EH (cell line): ENCODE measurements at places on chromosomes 11 and 22.

DNA sequence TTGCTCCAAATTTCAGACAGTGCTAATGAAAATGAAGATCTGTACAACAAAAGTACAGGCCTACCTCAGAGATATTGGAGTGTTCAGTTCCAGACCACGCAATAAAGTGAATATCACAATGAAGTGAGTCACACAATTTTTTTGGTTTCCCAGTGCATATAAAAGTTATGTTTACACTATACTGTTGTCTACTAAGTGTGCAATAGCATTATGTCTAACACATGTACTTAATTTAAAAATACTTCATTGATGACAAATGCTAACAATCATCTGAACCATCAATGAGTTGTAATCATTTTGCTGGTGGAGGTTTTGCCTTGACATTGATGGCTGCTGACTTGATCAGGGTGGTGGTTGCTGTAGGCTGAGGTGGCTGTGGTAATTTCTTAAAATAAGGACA, 60.6 kb upstream of the E2F8 start:
- peak; percentile 14 for DNase-seq

GRCh38 chr11:44244639-44245310, 65.2 kb downstream of the ALX4 start:
- DNase-seq = peak; percentile 65

DNA sequence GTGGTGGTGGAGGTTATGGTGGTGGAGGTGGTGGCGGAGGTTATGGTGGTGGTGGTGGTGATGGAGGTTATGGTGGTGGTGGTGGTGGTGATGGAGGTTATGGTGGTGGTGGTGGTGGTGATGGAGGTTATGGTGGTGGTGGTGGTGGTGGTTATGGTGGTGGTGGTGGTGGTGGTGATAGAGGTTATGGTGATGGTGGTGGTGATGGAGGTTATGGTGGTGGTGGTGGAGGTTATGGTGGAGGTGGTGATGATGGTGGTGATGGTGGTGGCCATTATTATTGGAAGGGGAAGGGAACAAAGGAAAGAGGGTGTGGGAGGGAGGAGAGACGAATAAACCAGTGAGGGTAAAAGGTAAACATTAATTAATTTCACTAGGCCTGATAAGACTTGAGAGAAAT, 53.5 kb upstream of the TCF20 start:
- no peak for DNase-seq

GRCh38 chr11:88814076-88814475, 251.7 kb downstream of the GRM5 start:
- DNase-seq = no peak

DNA sequence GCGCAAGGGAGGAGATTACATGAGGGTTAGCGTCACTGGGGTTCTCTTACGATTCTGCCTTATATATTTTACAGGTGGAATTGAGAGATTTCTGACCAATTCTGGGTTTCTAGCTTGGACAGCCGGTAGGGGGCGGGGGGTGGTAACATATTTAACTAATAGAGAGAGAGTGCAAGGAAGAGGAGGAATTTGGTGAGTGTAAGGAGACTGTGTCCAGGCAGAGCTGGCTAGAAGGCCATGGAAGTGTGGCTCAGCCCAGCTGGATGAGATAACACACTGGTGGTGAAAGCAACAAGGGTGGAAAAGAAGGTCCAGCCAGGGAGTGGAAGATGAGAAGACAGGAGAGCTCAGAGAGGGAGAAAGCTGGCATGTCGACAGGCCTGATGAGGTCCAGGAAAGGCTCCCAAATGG, 56.5 kb downstream of the ST3GAL4 start:
- DNase-seq = peak; percentile 22

- no peak for DNase-seq
Measured at GRCh38 chr11:46635557-46636139, 18.3 kb downstream of the ATG13 start.

DNA sequence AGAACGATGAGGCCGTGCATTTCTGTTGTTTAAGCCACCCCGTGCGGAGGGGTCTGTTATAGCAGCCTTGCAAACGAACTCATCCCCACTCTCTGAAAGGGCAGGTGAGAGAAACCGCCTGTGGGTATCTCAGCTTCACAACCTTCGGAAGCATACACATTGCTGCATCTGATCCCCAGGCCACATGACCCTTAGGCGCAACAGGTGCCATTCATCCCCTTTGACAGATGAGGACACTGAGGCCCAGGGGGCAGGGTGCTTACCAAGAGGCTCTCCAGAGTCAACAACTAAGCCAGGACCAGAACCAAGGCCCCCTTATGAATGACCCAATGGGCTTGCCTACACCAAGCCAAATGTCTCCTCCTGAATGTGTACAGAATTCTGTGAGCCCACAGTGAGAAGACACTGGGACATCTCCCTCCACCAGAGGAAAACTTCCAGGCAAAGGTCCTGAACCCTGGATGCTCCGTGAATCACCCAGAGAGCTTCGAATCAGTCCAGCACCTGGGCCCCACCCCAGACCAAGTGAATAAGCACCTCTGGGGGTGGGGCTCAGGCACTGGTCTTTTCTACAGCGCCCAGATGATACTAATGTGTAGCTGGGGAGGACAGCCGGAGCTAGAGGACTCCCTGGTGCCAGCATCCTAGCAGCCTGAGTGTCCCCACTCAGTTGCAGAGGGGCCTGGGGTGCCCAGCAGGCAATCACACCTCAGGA, 83.2 kb downstream of the BUD13 start:
- DNase-seq = no peak

DNA sequence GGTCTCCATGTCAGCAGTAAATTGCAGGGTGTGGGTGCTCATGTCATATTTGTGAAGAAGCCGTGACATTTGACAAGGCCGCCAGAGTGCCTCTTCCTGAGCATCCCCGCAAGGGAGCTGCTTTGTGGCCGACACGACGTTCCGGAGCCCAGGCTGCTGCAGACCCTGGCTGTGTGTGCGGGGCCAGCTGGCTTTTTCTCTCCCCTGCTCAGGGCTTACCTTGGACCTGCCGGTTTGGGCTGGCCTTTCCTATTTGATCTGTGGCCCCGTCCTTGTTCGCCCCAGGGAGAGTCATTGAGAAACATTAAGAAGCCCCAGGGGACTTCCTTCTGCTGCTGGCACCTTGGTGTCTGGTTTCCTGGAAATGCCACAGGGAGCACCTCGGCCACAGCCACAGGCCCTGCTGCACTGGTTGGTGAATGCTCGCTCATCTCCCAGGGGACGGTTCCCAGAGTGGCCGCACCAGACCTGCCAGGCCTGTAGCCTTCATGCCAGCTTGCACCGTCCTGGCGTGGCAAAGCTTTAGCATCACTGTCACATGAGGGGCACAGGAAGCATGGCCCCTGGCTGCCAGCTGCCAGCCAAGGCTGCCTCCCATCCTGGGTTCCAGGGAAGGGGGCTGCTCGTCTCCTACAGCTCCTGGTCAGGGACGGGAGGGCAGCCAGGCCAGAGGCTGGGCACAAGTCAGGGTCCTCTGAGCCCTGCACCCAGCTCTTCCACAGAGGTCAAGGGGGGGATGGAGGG, 5.4 kb downstream of the GRK2 start:
- no peak for DNase-seq

GRCh38 chr11:8222820-8223512, 40.7 kb downstream of the LMO1 start:
- no peak for DNase-seq

DNA sequence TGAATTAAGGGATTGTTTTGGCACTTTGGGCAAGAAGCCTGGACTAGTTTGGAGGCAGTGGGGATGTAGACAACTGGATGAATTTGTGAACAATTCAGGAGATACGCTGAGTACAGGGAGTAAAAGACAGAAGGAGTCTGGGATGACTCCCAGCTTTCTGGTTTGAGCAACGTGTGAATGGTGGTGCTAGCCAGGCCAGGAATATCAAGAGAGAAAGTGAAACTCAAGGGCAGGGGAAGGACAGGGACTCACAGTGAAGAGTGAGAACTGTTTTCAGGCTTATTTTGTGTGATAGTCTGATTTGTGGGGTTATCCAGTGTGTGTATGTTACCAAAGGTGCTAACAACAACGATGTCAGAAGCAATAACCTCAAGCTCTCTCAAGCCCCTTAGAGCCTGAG, 15.9 kb downstream of the CHRM1 start:
- no peak for DNase-seq

GRCh38 chr11:68402355-68403031, 58.1 kb upstream of the PPP6R3 start:
- DNase-seq = no peak
